ENCODE measurements at places on chromosomes 13 and 19.

DNA sequence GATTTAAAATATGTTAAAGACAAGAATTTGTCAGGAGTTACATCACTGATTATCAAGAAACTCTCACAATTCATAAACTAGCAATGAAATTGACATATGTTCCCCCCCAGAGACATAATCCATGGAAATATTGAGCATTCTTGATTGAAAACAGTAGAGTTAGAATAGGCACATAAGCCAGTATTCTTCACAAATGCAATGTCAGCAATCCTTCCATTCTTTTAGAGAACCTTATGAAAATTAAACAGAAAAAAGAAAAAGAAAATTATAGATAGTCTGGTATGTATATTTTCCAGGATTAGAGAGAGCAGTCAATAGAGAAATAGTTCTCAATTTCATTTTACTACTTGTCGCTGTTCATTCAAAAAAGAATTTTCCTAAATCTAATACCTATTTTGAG, 458.4 kb downstream of the EFNB2 start:
- no peak for DNase-seq

DNA sequence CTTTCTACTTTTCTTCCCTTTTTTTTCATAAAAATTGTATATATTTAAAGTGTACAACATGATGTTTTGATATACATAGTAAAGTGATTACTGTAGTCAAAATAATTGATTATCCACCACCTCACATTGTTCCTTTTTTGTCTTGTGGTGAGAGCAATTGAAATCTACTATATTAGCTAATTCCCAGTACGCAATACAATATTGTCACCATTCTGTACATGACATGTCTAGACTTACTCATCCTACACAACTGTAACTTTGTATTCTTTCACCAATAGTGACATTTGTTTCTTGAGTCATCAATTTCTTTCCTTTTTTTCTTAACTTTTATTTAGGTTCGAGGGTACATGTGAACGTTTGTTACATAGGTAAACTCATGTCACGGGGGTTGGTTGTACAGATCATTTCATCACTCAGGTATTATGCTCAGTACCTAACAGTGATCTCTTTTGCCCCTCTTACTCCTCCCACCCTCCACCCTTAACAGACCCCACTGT, 265.2 kb downstream of the KCNRG start:
- DNase-seq, result no peak

DNA sequence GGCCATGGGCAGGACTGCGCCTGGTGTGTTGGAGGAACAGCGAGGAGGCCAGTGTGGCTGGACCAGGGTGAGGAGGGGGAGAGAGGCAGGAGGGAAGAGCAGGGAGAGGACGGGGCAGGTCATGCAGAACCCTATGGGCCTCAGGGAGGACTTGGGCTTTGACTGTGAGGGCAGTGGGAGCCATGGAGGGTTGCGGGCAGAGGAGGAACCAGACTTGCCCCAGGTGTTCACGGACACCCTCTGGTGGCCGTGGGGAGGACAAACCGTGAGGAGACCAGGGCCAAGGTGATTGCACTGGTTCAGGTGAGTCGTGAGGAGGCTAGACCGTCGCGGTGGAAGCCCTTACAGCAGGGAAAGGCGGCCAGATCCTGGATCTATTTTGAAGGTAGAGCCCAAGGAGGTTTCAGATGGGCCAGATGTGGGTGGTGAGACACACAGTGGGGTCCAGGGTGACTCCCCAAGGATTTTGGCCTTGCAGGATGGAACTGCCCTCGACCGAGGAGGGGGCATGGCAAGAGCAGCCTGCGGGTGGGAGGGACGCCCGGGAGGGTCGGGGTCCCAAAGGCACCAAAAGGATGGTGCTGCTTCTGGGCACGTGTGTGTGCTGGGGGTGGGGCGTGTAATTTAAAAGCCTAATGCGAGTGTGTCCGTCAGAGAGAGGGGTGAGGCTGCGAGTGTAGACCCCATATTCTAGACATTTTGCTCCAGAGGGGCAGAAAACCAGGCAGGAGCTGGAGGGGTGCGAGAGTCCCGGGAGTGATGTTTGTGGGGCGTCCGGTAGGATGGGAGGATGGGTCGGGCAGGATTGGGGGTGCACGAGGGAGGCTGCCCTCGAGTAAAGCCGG, 2.7 kb upstream of the REXO1 start:
- DNase-seq, result no peak

DNA sequence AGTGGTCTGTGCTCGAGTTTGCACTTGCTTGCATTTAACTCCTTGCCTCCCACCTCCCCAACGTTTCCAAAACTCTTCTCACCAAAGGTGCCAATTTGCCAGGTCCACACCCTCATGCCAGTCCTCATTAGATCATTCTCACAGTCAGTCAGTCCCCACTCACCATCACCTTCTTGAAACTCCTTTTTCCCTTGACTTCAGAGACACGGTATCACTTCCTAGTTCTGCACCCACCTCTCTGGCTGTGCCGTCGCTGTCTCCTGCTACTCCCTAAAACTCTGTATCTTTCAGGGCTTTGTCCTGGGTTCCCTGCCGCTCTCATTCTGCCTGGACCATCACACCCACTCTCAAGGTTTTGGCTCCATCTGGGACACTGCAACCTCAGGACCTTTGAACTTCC, 19.6 kb downstream of the OLFM2 start:
- DNase-seq, result no peak

- no peak for DNase-seq
Observed at GRCh38 chr19:50167314-50167721, 4.2 kb upstream of the IZUMO2 start.

- DNase-seq, result no peak
Observed at GRCh38 chr19:50178859-50179537, 15.9 kb upstream of the IZUMO2 start.

DNA sequence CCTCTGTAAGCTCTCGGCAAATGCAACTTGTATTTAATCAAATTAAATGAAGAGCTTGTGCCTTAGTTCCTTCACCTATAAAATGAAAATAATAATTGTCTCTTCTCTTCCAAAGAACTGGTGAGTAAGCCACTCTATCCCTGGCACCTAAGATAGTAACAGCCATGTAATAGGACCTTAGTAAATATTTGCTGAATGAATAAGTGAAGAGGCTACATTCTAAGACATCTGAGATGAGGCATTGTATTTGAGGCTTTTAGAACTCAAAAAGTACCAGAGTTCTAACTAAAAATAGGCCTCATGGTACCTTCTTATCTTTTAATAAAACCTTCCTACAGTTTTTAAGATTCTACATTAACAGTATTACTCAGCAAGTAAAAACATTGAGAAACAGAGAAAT, 17.3 kb upstream of the DCLK1 start:
- no peak for DNase-seq

- DNase-seq, result no peak
Observed at GRCh38 chr19:6530386-6531162, at the start of gene TNFSF9. TSS of gene TNFSF9 (plus strand) at chr19:6531026. CDS start at chr19:6531037, 11 bp downstream.

DNA sequence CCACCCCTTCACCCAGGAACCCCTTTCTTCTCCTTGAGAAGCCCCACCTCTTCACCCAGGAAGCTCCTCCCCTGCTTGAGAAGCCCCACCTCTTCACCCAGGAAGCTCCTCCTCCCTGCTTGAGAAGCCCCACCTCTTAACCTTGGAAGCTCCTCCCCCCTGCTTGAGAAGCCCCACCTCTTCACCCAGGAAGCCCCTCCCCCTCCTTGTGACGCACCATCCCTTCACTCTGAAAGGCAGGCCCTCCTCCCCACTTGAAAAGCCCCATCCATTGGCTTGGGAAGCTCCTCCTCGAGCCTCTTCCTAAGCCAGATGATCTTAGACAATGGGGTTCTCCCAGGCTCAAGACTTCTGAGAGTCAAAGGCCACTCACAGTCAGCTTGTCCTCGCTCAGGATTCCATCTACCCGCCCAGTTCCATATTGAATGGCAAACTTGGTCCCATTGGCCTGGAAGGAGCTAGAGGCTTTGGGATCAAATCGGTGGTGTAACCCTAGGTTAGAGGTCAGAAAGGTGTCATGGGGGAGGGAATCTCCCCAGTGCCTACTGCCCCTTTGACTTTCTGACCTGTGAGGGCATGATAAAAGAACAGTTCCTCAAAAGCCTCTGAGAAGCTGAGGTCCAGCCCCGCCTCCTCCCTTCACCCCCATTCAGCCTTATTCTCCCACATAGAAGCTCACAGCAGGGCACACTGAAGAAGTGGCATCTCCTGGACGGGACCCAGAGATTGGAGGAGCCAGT, 4.0 kb downstream of the NAPSA start:
- DNase-seq, result no peak

DNA sequence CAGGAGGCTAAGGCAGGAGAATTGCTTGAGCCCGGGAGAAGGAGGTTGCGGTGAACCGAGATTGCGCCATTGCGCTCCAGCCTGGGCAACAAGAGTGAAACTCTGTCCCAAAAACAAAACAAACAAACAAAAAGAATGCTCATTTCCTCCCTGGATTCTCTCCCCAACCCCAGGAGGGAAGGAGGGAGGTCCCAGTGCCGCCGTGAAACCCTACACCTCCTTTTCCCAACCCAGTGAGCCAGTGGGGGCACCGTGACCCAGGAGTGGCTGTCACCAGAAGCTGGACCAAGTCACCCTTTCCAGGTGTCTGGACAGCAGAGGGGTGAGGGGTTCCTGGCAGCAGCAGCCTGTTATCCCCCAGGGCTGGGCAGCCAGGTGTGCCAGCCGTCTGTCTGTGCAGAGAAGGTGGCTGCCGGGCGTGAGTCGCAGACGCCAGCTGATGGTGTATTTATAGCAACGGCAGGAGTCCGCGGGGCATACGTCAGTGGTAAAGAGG, 23.5 kb downstream of the NFIC start:
- no peak for DNase-seq

DNA sequence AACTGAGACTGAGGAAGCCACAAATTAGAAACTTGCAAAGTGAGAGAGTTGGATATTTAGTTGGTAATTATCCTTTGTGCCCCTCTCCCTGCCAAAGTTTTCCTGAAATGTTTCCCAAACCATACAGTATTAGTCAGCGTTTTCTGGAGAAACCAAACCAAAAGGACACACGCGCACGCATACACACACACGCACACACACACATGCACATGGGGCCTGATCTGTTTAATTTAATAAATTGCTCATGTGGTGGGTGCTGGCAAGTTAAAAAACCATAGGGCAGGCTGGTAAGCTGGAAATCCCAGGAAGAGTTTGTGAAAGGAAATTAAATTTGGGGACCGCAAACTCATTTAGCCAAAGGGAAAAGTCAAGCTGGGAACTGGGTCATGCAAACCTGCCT, 11.7 kb upstream of the CYSLTR2 start:
- DNase-seq, result no peak

- no peak for DNase-seq
Observed at GRCh38 chr13:110680852-110681251, 25.1 kb downstream of the CARS2 start.

GRCh38 chr13:112178769-112179168, 111.8 kb downstream of the SOX1 start:
- no peak for DNase-seq

- DNase-seq, result no peak
Observed at GRCh38 chr19:38417544-38418506, 8.2 kb downstream of the RASGRP4 start.

DNA sequence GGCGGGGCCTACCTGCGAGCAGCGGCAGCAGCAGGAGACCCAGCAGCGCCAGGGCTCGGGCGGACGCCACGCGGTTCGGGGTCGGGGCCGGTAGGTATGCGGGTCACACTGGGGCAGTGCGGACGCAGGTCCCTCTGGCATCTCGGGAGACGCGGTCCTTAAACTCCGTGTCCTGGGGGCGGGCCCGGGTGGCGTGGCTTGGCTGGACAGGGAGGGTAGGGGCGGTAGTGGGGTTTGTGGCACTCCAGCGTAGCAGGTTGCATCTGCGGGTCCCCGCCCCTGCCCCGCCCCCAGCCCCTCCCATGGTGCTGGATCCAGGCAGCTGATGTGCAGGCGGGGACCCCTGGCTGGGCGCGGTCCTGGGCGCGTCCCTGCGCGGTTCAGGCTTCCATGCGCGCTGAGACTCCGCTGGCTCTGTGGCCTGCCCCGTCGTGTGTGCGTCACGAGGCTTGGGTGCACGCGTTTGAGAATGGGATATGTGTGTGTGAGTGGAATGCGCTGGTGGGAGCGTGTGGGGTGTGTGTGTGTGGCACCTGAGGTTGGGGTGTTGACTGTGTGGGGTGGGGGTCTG, 96.1 kb downstream of the WTIP start:
- DNase-seq, result no peak

DNA sequence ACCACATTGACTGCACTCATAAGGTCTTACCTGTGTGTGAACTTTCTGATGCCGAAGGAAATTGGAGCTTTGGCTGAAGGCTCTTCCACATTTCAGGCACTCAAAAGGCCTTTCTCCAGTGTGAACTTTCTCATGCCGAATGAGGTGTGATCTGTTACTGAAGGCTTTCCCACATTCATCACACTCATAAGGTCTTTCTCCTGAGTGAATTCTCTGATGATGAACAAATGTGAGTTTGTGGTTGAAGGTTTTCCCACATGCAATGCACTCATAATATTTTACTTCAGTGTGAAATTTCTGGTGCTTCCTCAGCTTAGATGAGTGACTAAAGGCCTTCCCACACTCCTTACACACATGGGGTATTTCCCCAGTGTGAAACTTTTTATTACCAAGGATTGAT, 5.7 kb downstream of the ZNF132 start:
- DNase-seq, result no peak

GRCh38 chr19:10767726-10768125, 49.8 kb downstream of the DNM2 start:
- no peak for DNase-seq

GRCh38 chr13:30712536-30713532, 22.5 kb upstream of the ALOX5AP start:
- peak; percentile 97 for DNase-seq

GRCh38 chr19:3184847-3185460, 776 bp upstream of the NCLN start:
- DNase-seq, result no peak

DNA sequence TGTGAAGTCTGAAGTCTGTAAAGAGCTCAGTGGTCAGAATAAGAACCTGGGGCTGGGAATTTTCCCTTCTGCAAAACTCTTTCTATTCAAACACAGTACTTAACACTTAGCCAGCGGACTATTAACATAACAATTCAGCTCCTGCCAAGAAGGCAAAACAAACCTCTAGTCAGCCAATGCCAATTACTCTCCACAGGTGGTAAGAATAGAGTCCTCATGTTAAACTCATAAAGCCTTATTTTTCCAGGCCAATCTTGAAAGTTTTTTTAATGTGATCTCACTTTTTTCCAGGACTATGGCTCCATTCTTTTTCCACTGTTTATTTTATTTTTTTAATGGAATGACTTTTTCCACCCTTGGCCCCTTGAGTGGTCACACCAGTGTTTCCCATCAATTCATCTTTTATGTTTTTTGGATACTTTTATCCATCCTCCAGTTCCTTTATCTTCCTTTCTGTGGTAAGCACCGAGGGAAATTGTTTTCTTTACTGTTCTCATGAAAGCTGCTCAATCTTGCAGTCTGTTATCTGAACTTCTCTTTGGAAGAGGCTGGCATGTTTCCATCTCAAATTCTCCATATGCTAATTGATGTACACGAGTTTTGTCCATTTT, 217.3 kb downstream of the LHFPL6 start:
- DNase-seq, result no peak

- DNase-seq, result no peak
Observed at GRCh38 chr13:65416784-65417183, 1813.4 kb downstream of the PCDH9 start.

- DNase-seq, result peak; percentile 11
Observed at GRCh38 chr13:89066868-89067466, 1395.8 kb downstream of the SLITRK5 start.

- no peak for DNase-seq
Observed at GRCh38 chr13:75870397-75870903, 234.3 kb downstream of the LMO7 start.

- no peak for DNase-seq
Observed at GRCh38 chr13:31246918-31247317, 47.1 kb downstream of the B3GLCT start.
